ENCODE measurements at places on chromosomes 7 and 10. TPM values are rescaled to one million over a fixed set of nuclear protein-coding genes. Genes with fewer than 3 reads are reported as not detected.

DNA sequence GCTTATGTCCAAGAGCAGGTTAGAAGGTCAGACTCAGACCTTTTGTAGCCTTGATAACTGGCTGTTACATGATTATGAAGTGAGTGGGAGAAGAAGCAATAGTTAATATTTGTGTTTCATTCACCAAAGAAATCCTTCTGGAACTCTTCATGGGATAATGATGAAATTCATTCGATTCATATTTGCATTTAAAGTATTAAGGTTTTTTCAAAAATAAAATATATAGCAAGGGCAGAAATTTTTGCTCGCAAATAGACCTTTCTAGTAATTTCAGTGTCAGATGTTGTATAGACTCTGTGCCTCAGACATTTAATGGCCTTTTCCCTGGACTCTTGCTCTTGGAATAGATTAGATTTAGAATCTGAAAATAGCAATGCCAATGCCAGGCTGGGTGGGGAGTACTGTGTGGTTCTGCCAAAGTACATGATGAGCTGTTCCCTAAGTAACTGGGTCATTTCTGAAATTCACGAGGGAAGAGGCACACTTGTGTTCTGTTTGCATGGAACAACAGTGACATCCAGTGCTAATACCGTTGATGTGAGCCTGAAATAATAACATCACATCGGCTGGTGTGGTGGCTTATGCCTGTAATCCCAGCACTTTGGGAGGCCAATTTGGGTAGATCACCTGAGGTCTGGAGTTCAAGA is 119.2 kb downstream of the MBL2 start:
- H3K4me3 ChIP-seq = no peak overlapping the region
- H3K27me3 ChIP-seq = no peaks in the 10 kb centered on the region
- no peak for DNase-seq
- no peaks in the 10 kb centered on the region for H3K36me3 ChIP-seq

DNA sequence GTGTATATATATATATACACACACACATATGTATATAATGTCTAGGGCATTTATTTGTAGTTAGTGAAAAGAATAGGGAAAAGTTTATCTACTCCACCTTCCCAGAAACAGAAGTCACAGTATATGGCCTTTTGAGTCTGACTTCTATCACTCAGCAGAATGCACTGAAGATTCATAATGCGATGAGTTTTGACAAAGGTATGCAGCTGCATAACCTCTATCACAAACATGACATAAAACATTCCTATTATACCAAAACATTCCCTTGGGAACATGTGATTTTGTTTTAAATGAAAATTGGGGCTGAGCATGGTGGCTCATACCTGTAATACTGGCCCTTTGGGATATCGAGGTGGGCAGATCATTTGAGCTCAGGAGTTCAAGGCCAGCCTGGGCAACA is 137.3 kb upstream of the EEPD1 start:
- no peak for DNase-seq
- no peak overlapping the region for H3K27ac ChIP-seq
- no peaks in the 10 kb centered on the region for H3K27me3 ChIP-seq
- no peak overlapping the region for H3K4me3 ChIP-seq
- no peaks in the 10 kb centered on the region for H3K36me3 ChIP-seq

The RABGEF1 gene
- 26.7 TPM for total RNA-seq

The ADAM22 gene
- 12.2 TPM for total RNA-seq

GRCh38 chr10:89134963-89135362 is 72.2 kb downstream of the CH25H start:
- no peak for DNase-seq
- H3K4me3 ChIP-seq = no peak overlapping the region
- H3K36me3 ChIP-seq = no peaks in the 10 kb centered on the region
- H3K27ac ChIP-seq = no peak overlapping the region
- no peaks in the 10 kb centered on the region for H3K4me1 ChIP-seq
- H3K27me3 ChIP-seq = no peaks in the 10 kb centered on the region

- no peak overlapping the region for H3K27ac ChIP-seq
- no peak overlapping the region for H3K4me3 ChIP-seq
- H3K4me1 ChIP-seq = peaks cover 13% of the 10 kb centered on the region
- DNase-seq = no peak
These were observed 22.6 kb upstream of the PRKCQ start for GRCh38 chr10:6602700-6603084.

GRCh38 chr10:103519798-103520197 is 26.3 kb downstream of the NEURL1 start:
- DNase-seq = no peak
- no peaks in the 10 kb centered on the region for H3K36me3 ChIP-seq
- H3K27ac ChIP-seq = no peak overlapping the region
- H3K4me1 ChIP-seq = no peaks in the 10 kb centered on the region
- H3K4me3 ChIP-seq = peak overlapping the region; percentile 19

- peak; percentile 82 for DNase-seq
- no peak overlapping the region for H3K27ac ChIP-seq
- no peaks in the 10 kb centered on the region for H3K4me1 ChIP-seq
- peaks cover 88% of the 10 kb centered on the region for H3K27me3 ChIP-seq
These were observed 574 bp downstream of the UTF1 start for GRCh38 chr10:133230387-133231195.

DNA sequence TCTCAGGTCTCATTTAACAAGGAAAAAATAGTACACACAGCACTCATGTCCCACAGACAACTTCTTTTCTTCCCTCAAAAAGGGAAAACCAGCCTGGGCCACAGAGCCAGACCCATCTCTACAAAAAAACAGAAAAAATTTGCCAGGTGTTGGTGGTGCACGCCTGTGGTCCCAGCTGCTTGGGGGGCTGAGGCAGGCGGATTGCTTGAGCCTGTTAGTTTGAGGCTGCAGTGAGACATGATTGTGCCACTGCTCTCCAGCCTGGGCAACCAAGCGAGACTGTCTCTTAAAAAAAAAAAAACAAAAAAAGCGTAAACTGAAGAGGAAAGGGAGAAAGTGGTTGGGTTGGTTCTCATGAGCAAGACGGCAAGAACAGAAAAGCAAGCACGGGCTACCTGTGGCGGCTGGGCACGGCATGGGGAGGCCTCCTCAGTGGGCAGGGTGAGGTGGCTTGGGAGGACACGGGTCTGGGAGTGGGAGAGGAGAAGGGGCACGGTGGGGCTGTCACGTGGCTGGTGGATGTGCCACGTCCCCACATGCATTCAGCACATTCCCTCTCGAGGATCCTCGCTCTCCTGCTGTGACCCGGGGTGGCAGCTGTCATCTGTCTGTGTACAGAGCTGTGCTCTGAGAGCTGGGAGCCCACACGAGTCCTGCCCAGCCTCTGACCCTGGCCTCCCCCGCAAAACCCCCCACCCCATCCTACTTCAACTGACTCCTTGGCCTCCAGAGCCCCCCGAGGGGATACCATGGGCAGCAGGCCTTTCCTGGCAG is 219.7 kb downstream of the MLLT10 start:
- peaks cover 14% of the 10 kb centered on the region for H3K36me3 ChIP-seq
- peaks cover 19% of the 10 kb centered on the region for H3K4me1 ChIP-seq
- H3K27ac ChIP-seq = no peak overlapping the region
- no peak for DNase-seq
- H3K27me3 ChIP-seq = peaks cover 22% of the 10 kb centered on the region
- H3K4me3 ChIP-seq = no peak overlapping the region

DNA sequence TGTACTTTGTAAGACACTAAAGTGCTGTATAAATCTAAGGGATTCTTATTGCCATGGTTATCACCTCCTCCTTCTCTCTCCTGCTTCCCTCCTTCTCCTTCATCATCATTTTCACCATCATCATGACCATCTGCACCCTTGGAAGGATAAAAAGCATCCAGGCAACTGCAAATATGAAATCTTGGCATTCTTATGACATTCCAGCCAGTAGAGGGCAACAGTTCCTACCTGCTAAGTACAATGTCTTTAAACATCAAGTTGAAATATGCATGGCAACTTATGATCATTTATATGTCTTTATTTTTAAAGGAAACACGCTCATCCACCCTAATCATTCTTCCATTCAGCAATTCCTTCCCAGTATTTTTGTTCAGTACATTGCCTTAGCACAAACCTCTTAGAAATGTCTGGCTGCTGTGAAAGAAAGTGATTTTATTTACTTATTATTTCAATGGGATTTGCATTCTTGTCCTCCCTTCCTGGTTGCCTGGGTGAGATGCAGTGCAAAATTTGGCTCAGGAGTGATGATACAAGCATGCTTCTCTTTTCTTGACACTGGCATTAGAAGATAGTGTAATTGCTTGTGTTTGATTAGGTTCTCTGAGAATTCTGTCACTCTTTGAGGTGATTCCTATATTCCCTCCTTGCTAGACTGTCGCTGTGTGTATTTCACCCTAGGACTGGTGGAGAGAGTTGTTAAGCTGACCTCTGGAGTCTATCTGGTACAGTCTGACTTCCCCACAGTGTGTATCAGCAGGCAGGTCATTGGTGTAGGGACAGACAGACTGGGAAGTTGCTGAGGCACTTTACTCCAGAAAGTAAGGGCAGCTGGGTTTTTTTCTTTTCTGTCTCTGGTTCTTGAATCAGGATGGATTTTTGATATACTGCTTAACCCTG is 188.5 kb upstream of the BMPER start:
- no peak overlapping the region for H3K27ac ChIP-seq
- no peaks in the 10 kb centered on the region for H3K27me3 ChIP-seq
- H3K4me3 ChIP-seq = no peak overlapping the region
- H3K36me3 ChIP-seq = no peaks in the 10 kb centered on the region
- peak; percentile 46 for DNase-seq
- peaks cover 6% of the 10 kb centered on the region for H3K4me1 ChIP-seq

The HOXA11 gene
- total RNA-seq = not detected

The SLC35B4 gene
- 42.2 TPM for total RNA-seq

DNA sequence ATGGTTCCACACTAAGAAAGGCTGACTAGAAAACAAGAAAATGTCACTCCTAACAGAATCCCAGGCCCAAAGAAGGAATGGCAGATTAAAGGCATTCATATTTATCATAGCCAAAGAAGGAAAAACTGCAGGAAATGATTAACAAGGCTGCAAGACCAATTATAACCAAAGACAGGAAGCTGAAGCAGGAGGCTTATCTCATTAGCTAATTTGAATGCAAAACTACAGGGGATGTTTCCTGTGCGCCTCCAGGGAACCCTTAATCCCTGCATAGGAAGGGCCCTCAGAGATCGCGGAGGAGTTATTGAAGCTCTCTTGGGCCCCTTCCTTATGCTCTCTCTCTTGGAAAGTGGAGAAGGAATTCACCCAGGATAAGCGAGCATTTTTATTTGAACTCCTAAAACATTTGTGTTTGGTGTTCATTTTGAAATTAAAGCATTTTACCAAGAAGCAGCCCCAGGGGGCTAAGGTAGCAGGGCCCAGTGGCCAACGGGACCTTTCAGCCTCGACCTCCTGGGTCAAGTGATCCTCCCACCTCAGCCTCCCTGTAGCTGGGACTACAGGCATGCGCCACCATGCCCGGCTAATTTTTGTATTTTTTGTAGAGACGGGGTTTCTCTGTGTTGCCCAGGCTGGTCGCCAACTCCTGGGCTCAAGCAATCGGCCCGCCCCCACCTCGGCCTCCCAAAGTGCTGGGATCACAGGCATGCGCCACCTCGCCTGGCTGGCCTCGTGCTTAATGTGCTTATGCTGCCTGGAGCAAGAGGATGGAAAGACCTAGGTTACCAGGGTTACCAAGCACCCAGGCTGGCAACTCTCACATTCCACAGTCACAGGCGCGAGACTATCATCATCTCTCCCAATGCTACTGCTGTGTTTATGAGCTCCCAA is 24.1 kb upstream of the PROSER2 start:
- no peaks in the 10 kb centered on the region for H3K27me3 ChIP-seq
- DNase-seq = peak; percentile 87
- H3K4me1 ChIP-seq = peaks cover 2% of the 10 kb centered on the region
- no peak overlapping the region for H3K27ac ChIP-seq
- H3K36me3 ChIP-seq = no peaks in the 10 kb centered on the region
- H3K4me3 ChIP-seq = no peak overlapping the region

The SOSTDC1 gene
- total RNA-seq = 0.13 TPM

The DOCK4 gene
- 12.7 TPM for total RNA-seq

The GJD4 gene
- total RNA-seq = 0.29 TPM

The CTTNBP2 gene
- total RNA-seq = 5.2 TPM

GRCh38 chr7:29090151-29090805 is 56.1 kb downstream of the CPVL start:
- no peaks in the 10 kb centered on the region for H3K27me3 ChIP-seq
- H3K4me1 ChIP-seq = peaks cover 3% of the 10 kb centered on the region
- no peak for DNase-seq
- H3K27ac ChIP-seq = peak overlapping the region; percentile 33
- peaks cover 6% of the 10 kb centered on the region for H3K36me3 ChIP-seq
- no peak overlapping the region for H3K4me3 ChIP-seq

DNA sequence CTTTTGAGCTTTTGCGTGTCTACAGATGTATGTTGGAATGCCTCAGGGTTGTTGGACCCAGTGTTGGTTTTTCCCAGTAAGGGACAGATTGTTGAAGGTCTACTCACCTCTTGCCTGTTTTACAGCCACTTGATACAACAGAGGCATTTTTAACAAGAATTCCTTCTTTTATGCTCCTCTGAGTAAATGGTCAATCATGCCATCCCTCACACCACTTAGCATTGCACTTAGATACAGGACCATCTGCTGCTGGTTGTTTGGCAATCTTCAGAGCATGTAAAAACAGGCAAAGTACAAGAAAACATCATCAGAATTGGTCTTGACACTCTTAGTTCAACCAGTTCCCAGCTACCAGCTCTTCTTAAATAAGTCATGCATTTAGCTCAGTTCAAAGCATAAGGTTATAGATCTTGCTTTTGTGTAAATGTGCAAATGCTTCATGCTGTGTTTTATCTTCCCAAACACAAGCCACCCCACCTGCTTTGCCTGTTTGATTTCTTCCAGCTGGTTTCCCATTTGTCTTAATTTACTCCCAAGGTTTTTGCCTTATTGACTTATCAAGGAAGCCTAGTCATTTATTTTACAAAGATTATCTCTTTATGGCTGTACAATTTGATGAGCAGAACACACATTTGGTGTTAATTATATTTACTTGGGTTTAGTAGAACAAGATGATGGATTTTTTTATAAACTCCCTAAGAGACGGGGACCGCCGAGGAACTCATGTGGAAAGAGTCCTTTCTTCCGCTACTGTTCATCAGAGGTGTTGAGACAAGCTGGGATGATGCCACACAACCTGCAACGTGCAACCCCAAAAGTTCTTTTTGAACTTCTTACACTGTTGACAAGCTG is 136.6 kb downstream of the AHR start:
- no peak overlapping the region for H3K27ac ChIP-seq
- no peaks in the 10 kb centered on the region for H3K27me3 ChIP-seq
- no peaks in the 10 kb centered on the region for H3K36me3 ChIP-seq
- no peaks in the 10 kb centered on the region for H3K4me1 ChIP-seq
- H3K4me3 ChIP-seq = no peak overlapping the region
- no peak for DNase-seq

DNA sequence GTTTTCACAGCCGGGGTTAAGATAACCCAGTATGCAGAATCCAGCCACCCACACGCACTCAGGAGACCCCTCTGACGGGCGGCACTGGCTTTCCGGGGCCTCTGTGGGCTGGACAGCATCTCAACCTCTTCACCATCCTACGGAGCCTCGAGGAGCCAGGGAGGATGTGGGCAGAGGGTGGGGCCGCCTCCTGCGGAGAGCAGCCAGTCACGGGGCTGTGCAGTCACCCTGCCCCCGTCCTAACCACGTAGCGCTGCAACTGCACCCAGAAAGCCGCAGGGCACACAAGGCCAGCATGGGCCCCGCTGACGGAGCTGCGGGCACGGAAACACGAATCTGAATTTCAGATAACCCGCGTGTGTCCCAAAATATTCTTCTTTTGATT is 270.3 kb downstream of the ELFN1 start:
- no peak overlapping the region for H3K27ac ChIP-seq
- H3K27me3 ChIP-seq = no peaks in the 10 kb centered on the region
- no peaks in the 10 kb centered on the region for H3K36me3 ChIP-seq
- DNase-seq = no peak
- peaks cover 4% of the 10 kb centered on the region for H3K4me1 ChIP-seq

GRCh38 chr10:16386855-16387254 is 50.0 kb upstream of the PTER start:
- no peaks in the 10 kb centered on the region for H3K27me3 ChIP-seq
- H3K27ac ChIP-seq = no peak overlapping the region
